ENCODE measurements at places on chromosomes 4 and X. TPM values are rescaled to one million over a fixed set of nuclear protein-coding genes. Genes with fewer than 3 reads are reported as not detected.
A peak's percentile ranks its signal among the peaks of the same experiment; 100 is the strongest.

- DNase-seq, result no peak
Observed at GRCh38 chrX:54826598-54826997, 19.1 kb downstream of the MAGED2 start.

DNA sequence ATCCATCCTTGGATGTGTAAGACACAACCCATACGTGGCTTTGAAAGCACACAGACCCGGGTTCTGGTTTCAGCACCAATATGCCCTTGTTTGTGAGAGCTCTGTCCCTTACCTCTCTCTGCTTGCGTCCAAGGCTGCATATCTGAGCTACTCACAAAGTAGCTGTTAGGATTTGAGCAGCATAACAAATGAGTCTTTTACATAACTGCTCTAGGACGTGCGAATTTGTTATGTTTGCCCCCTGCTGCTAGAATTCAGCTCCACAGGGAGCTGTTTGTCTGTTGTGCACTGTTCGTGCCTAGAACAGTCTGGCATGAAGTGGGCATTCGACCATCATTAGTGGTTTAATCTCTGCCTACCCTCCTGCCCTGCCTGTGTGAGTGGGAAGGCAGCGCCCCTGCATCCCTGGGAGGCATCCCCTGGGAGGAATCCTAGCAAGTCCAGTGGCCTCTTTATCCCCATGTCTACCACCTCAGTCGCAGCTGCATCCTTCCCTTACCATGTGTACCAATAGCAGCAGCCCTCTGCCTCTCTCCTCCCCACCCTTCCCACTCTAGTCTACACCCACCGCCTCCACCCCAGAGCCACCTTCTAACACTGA, 42.1 kb downstream of the SLC2A9 start:
- no peak for DNase-seq

The FAM184B gene
- total RNA-seq, result not detected

DNA sequence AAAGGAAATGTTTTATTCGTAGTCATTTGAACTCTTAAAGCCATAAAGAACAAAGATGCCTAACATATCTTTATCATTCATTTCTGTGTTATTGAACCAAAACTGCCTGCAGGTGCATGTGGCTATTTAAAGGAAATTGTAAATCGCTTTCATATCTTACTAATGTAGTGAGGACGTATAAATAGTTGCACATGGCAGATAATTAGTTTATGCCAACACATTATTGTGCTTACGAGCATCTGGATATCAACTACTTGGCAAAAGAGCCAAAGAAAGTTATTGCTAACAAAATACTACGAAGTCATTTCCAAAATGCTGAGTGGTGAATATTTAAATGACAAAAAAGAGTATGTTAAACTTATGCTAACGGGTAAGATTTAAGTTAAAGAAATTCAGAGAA, 27.9 kb upstream of the GABRA2 start:
- DNase-seq, result no peak

DNA sequence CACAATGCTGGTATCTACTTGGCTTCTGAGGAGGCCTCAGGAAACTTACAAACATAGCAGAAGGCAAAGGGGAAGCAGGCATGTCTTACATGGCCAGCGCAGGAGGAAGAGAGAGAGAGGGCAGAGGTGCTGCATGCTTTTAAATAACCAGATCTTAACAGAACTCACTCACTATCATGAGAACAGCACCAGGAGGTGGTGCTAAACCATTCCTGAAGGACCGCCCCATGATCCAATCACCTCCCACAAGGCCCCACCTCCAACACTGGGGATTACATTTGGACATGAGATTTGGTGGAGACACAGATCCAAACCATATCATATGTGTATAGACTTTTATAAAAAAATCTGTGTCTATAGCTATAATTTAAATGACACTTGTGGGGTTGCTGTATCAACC, 48.6 kb upstream of the ERVMER34-1 start:
- no peak for DNase-seq

The SFRP2 gene
- total RNA-seq, result 157 TPM

DNA sequence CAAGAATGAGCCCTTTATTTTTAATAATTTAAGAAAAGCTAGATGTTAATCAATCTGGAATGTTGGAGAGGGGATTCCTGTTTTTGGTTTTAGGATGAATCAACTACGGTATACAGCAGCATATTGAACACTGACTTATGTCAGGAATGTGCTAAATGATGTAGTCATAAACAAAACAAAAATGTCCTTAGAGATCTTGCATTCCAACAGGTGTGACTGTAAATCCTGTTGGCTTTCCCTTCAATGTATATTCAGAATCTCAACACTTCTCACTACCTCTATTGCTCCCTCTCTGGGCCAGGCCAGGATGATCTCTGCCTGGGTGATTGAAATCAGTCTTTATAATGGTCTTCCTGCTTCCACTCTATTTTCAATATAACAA, 37.8 kb upstream of the BDH2 start:
- no peak for DNase-seq

DNA sequence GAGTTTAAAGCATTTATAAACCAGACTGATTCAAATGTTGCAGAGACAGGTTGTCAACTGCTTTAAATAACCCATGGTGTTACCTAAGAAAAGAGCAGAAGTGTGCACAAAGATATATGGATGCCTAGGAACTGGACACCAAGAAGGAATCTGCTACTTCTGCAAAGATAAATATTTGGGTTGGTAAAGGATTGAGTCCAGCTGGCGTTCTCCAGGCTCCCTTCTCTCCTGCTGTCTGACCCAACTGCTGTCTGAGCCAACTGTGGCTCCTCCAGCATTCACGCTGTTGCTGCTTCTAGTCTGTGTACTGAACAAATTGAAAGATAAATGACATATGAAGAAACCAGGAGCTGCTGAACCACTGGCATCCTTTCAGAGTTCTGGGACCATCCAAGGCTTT, 1167.8 kb upstream of the PRKX start:
- DNase-seq, result no peak

The H2BW2 gene
- not detected for total RNA-seq

The NPY2R gene
- total RNA-seq, result not detected

DNA sequence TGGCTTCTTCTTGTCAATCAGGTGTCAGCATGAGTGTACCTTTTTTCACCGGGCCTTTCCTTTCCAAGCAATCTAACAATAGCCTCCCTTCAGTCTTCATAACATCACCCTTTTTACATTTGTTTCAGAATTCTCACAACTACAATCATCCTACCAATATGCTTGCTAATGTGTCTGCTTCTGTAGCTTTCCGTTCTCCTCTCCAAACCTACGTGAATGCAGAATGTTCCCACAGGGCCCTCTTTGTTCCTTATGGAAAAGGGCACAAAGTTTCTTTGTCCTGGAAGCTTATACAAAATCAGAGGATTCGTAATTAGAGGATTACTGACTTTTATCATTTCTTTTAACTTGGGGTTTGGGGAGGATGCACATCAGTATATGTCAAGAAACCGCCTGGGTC, 461.8 kb downstream of the CENPC start:
- no peak for DNase-seq

- DNase-seq, result no peak
Observed at GRCh38 chr4:26715636-26716242, 131.9 kb downstream of the TBC1D19 start.

- DNase-seq, result no peak
Observed at GRCh38 chr4:25949173-25949748, 35.2 kb downstream of the SMIM20 start.

The FGFRL1 gene
- 16.2 TPM for total RNA-seq

The AR gene
- 12.3 TPM for total RNA-seq

The BTC gene
- total RNA-seq, result 3.8 TPM

- DNase-seq, result no peak
Observed at GRCh38 chrX:72141372-72142004, 9.8 kb upstream of the RTL5 start.

The RNF128 gene
- not detected for total RNA-seq

- DNase-seq, result no peak
Observed at GRCh38 chr4:146073517-146073916, 102.0 kb upstream of the LSM6 start.

- DNase-seq, result no peak
Observed at GRCh38 chr4:89293299-89293698, 14.3 kb downstream of the GPRIN3 start.

- DNase-seq, result peak; percentile 94
Observed at GRCh38 chrX:91434351-91435168, at the start of gene PABPC5. PABPC5 (plus strand) TSS chrX:91434839; CDS start chrX:91435578, 739 bp downstream.

- no peak for DNase-seq
Observed at GRCh38 chr4:2470791-2471190, 1.9 kb downstream of the RNF4 start.

The RTL5 gene
- 8.9 TPM for total RNA-seq

DNA sequence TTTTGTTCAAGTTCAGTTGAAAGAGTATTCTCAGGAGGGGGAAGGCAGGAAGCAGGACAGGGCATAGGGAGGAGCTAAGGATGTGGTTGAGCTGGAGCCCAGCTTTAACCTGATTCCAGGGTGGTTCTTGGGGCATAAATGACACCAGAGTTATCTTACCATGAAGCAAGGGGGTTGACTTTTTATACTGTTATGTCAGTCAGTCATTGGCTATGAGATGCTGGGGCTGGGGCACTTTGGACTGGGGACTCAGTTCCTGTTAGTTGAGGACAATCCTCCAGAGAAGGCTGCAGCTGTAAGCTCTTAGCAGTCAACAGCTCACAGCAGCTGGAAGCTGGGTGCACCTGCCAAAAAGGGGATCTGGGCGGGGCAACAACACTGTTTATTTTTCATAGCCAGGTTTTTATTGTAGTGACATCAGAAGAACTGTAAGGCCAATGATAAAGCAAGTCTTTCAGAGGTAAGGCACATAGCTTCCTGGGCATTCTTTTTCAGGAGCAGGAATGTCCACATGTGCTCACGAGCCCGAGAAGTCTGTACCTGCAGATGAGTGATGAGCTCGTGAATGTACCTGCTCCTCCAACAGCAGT, 78.5 kb downstream of the MID1IP1 start:
- DNase-seq, result no peak

The ANOS1 gene
- 3.1 TPM for total RNA-seq

DNA sequence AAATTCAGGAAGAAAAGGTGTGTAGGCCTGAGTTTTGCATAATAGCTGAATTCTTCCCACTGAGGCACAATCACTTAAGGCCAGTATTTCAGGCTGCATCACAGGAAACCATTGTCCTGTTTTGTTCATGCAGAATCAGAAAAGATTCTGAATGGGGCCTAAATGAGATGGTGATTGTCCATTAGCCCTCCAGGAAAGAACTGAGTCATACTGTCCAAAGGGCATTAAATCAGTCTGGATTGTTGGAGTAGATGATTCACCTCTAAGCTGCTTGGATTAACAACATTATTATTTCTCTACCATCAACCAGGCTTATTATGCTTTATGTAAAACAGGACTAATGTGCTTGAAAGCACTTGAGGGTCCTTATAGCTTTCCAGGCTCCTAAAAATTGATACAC, 36.2 kb downstream of the CT47B1 start:
- no peak for DNase-seq

The WDR17 gene
- 3.0 TPM for total RNA-seq

The HERC5 gene
- total RNA-seq, result 5.7 TPM

The GRK4 gene
- total RNA-seq, result 8.0 TPM

DNA sequence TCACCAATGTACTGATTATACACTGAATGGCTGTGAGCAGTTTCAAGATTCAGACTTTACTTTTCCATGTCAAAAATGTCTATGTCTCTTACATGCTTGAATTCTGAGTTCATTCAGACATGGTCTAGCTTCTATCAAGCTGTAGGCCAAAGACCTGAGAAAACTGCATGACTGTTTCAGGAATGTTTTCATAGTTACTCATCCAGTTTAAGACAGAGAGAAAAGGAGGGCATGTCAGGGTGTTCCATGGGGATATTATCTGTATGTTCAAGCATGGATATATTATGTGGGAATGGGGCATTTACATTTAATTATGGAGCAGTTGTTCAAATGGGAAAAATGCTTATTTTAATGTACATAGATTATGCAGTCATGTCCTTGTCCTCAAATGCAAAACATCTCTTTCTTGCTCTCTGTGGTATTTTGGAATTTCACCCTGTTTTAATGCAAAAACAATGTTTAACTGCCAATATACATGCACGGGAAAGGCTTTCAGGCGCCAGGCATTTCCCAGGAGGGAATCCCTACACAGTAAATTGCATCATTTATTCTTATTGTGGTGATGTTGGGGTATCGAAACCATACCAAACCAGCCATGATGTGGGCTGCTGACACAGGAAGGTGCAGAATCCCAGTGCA, 429.1 kb upstream of the INTU start:
- DNase-seq, result no peak

DNA sequence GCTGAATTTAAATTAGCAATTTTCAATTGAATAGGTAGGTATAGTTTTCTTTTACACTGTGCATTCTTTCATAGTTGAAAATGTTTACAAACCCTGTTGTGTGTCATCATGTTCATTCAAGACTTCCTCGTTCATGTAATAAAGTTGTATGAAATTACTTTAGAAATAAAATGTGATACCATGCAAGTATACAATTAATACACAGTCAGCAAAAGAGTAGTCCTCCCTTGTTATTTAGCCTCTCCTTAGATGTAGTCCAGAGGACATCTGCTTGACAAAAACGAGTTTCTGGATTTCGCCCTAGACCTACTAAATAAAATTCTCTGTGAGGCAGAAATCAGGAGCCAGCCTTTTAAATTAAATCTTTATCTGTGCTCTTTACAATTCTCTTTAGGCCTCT, 231.6 kb downstream of the CXXC4 start:
- no peak for DNase-seq

- no peak for DNase-seq
Observed at GRCh38 chrX:22742174-22742573, 257.6 kb upstream of the DDX53 start.

- DNase-seq, result no peak
Observed at GRCh38 chr4:24686866-24687692, 102.7 kb upstream of the DHX15 start.

- no peak for DNase-seq
Observed at GRCh38 chr4:174397366-174398155, 113.8 kb downstream of the CEP44 start.

- no peak for DNase-seq
Observed at GRCh38 chr4:112279025-112279881, 6.5 kb downstream of the TIFA start.

- no peak for DNase-seq
Observed at GRCh38 chrX:10142041-10142599, 14.7 kb upstream of the CLCN4 start.

The POU3F4 gene
- total RNA-seq, result not detected

- DNase-seq, result no peak
Observed at GRCh38 chr4:124061413-124061812, 651.1 kb downstream of the ANKRD50 start.

GRCh38 chrX:14359727-14360126, 169.6 kb upstream of the GLRA2 start:
- no peak for DNase-seq

GRCh38 chr4:47624031-47624441, 139.0 kb downstream of the ATP10D start:
- no peak for DNase-seq

DNA sequence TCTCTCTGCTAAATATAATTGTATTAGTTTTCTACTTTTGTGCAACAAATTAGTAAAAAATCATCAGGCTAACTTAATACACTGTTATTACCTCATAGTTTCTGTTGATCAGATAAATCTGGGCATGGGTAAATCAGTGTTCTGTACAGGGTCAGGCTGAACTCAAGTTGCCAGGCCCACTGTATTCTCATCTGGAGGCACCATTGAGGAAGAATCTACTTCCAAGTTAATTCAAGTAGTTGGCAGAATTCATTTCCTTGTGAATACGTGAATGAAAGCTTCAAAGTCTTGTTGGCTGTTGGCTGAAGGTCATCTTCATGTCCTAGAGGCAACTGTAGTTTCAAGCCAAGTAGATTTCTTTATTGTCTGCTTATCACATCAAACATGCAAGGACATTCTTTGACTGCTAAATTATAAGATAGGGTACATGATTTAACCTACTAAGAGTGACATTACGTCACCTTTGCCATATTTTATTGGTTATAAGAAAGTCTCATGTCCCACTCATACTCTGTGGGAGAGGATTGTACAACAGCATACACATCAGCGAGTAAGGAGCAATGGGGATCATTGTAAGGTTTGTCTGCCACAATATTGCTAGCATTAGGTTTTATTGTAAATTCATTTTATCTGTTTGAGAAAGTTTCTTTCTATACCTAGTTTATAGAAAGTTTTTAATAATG, 1219.0 kb downstream of the ARAP2 start:
- no peak for DNase-seq

Data from posterior vena cava (tissue), 2 donors.